ENCODE measurements at places on chromosomes 13 and 19.

DNA sequence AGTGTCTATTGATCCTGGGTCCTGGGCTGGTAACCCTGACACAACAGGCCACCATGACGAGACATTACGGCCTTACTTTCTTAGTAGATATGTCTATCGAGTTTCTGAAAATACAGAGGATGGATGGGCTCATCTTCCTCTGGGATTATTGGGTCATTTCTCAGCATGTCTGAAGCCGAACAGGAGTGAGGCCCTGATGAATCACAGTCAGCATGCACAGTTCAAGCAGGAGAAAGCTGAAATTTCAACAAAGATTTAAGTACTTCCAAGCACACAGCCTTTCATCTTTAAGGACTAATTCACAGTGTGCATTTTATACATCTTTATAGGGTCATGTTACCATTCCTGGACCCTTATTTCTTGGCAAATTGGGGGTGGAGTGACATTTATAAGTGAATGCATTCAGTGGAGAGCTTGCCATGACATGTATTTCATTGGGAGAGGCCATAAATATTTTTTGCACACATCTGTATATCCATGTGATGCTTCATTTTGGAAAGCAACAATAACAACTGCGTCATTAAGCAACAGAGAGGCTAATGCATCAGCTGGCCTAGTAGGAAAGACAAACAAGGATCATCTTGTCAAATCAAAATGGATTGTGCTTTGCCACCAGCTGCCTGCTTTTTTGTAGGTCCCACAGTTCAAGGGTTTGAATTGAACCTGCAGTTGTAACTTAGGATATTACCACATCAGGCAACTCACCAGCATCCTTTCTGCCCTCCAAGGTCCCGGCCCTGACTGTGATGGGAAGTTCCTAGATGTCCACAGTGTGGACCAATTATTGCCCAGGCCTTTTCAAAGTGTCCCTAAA lies 143.5 kb downstream of the DNAJC15 start:
- no peak for DNase-seq

DNA sequence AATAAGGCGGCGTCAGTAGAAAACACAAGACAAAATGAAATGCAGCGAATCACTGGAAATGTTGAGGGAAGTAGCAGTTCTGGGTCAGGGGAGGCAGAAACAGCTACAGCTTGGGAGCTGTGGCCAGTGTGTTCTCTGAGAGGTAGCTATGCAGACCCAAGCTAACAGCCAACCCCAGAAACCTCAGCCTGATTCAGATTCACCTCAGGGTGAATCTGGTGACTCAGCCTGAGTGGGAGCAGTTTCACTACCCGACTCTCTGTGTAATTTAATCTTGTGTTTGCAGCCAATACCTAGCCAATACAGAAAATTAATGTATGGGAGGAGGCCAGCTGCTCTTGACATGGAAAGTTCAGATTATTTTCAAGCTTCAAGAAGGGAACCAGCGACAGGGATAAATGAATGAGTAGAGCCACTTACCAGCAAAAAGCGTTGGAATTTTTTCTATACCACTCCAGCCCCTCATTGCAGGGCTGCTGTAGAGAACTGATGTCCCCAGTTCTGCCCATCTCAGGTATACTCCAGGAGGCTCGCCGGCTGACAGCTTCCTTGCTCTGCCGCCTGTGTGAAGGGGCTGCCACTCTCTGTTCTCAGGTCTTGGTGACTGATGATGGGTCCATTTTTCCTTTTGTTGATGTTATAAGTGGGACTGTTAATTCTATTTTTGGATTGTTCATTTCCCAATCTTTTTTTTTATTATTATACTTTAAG lies 8.9 kb downstream of the IGFL3 start:
- no peak for DNase-seq

DNA sequence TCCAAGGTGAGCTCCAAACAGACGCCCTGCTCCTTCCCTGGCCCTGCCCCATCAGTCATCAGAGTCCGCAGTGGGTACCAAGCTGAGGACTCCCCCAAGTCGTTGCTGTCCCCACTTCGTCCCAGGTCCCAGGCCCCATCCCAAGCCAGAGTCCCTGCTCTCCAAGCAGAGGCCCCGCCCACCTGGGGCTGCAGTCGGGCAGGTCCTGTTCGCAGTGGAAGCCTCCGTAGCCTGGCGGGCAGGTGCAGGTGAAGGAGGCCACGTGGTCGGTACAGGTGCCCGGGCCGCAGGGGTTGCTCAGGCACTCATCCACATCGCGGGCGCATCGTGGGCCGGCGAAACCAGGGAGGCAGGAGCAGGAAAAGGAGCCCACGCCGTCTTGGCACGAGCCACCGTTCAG lies 19.4 kb downstream of the NOTCH3 start:
- DNase-seq, result no peak

GRCh38 chr19:4589579-4590410 lies 30.3 kb upstream of the SEMA6B start:
- DNase-seq, result peak; percentile 8

DNA sequence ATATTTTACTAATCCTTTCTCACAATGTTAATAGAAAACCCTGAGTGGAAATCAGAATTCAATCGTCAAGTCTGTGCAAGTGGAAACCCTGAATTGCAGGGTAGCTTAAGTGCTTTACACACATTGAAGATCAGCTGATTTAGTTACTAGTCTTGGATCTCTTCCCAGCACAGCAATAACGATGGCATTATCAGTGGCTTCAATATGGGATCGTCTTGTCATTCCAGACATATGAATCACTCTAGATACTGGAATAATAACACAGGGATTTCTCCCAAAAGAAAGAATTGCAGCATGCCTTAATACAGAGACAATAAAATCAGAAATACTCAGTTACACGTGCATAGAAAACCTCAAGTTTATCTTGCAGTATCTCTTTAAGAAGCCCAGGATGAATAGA lies 12.6 kb upstream of the METTL21C start:
- DNase-seq, result no peak

- DNase-seq, result no peak
Measured at GRCh38 chr19:8150998-8151766, 1.8 kb upstream of the FBN3 start.

GRCh38 chr19:7216373-7216902 lies 77.8 kb downstream of the INSR start:
- no peak for DNase-seq

DNA sequence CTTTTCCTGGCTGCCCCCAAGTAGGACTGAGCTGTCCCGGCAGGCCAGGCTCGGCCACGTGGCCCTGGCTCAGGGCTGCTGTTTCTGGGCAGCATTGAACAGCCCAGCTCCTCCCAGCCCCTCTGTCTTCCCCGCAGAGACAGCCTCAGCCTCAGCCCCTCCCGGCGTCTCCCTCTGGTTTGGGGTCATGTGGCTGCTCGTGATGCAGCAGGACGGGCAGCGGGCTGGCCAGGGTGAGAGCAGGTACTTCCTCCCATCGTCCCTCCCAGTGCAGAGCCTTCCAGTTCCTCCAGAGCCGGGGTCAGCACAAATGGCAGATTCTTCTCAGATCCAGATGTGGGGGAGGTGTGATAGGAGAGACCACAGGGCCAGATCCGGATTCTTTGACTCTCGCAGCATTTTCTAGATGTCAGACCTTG lies 114.6 kb downstream of the KDM4B start:
- DNase-seq, result no peak

Data from CD4-positive, alpha-beta T cell treated with Interleukin-2 at 100 ng/mL for 4 hours (primary cell).